ENCODE measurements at places on chromosomes 2 and 18.

DNA sequence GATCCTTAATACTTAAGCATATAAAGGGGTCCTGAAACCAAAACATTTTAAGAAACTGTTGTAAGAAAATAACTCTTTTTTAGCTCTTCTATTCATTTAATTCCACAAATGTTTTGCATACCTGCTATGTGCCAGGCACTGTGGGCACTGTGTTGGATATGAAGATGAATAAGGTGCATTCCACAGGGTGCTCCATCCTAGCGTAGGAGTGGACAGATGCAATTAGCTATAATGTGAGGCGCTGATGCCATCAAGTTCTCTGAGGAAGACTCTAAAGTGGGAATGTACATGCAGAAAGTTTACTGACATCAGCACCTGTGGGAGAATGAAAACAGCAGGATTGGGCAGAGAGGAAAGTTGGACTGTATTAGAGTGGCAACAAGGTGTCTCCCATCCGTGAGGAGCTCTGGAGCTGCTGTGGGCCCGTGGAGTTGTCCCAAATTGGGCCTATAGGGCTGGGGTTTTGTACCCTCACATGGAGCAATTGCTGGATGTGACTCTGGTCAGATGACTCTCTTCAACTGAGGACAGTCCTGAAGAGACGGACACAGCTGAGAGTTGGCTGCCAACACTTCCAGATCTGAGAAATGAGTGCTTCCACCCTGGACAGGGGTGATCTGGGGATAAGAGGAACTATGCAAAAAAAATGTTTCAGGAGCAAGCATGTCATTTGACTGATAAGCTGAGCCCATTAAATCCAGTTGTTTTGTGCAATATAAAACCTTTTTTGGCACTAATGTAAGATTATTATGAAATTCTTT, 22.3 kb downstream of the CD8A start:
- no peak for DNase-seq

DNA sequence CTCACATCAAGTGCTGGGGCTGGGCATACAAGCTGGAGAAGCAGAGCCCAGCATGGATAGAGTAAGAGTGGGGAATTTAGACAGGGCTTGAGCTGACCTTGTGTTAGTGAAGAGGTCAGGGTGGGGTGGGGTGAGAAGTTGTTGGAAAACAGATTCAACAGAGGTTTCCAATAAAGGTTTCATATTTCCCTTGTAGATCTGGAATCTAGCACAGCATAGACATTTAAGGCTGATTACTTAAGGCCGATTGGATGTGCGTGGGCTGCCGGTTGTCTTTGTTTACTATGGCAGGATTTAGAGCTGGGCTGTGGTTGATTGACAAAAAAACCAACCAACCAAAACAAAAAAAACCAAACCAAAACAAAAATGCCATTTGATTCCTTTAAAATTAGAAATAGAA, 114.9 kb upstream of the SEC11C start:
- peak; percentile 29 for DNase-seq

GRCh38 chr2:172812158-172812744, 76.6 kb downstream of the RAPGEF4 start:
- DNase-seq: no peak

- peak; percentile 28 for DNase-seq
Observed at GRCh38 chr2:56444339-56444738, 260.5 kb downstream of the CCDC85A start.

GRCh38 chr2:133633881-133634409, 65.7 kb upstream of the NCKAP5 start:
- peak; percentile 36 for DNase-seq

Data from right hindlimb (tissue), 1 donor.